RPMI8226 (cell line): ENCODE measurements at places on chromosomes 3 and 15.

DNA sequence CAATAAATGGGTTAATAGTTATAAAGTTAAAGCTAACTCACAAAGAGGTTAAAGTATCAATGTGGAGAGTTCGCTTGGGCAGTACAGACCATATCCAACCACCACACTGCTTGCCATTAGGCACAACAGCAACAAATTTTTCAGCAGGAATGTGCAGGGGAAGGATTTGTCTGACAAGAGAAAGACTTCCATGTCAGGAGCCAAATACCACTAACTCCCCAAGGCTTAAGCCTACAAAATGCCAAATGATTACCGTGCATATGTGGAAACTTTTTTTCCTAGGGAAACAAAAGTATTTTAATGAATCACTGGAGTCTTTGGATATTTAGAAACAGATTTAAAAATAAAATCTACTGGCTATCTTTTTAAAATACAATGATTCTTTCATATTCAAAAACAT lies 8.1 kb downstream of the VGLL3 start:
- no peak for DNase-seq

GRCh38 chr15:64029633-64030032 lies 16.7 kb downstream of the DAPK2 start:
- no peak for DNase-seq

GRCh38 chr3:87125116-87125515 lies 102.0 kb upstream of the CHMP2B start:
- DNase-seq, result no peak

GRCh38 chr3:41975416-41976103 lies 13.7 kb upstream of the ULK4 start:
- DNase-seq, result no peak

DNA sequence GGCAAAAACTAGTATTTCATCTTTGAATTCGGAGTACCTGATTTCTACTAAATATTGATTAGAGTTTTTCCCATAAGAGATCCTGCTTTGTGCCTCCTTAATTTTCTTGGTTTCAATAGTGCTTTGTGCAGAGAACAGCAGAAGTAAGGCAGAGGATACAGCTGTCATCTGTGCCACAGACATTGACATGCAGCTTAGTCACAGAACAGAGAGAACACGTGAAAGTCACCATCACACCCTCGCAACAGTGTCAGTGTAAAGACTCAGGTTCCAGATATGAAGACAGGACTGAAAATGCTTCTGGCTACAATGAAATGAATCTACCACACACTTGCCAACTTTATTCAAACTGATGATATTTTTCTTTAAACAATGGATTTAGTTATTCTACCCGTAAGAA lies 942.8 kb upstream of the CFAP20DC start:
- no peak for DNase-seq
